ENCODE measurements at places on chromosomes 7 and 10. TPM values are rescaled to one million over a fixed set of nuclear protein-coding genes. Genes with fewer than 3 reads are reported as not detected.

SH2D4B gene
- polyA plus RNA-seq, result 0.03 TPM

CCDC3 gene
- 0.25 TPM for polyA plus RNA-seq

TECTB gene
- polyA plus RNA-seq, result not detected

HOXA7 gene
- polyA plus RNA-seq, result 3.8 TPM

OR2A1 gene
- polyA plus RNA-seq, result not detected

MNX1 gene
- polyA plus RNA-seq, result not detected

ITGA8 gene
- polyA plus RNA-seq, result not detected

PLAC9 gene
- polyA plus RNA-seq, result not detected

GIMAP6 gene
- polyA plus RNA-seq, result 0.09 TPM

GHITM gene
- 214 TPM for polyA plus RNA-seq

TMEM176B gene
- not detected for polyA plus RNA-seq

- no peaks in the 10 kb centered on the region for H3K4me1 ChIP-seq
- no peak for DNase-seq
- no peak overlapping the region for H3K4me3 ChIP-seq
- no peak overlapping the region for H3K27ac ChIP-seq
- no peaks in the 10 kb centered on the region for H3K27me3 ChIP-seq
Observed at GRCh38 chr10:73865107-73865458, 9.3 kb downstream of the CAMK2G start.

DNA sequence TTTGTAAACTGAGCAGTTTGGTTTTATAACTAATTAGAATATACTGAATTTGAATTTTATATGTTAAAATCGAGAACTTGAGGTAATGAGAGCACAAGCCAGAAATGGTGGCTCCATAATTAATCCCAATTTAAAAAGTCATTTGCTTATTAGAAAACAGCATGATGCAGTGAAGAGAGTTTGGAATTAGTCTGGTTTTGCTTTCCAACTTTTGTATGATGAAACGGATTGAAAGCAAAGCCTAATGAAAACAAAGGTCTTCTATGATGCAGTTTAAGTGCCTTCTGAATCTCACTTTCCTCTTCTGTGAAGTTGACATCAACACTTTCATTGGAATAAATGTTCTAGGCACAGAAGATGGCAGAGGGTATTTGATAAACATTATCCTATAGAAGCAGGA lies 89.4 kb downstream of the SORCS1 start:
- H3K27me3 ChIP-seq, result no peaks in the 10 kb centered on the region
- no peaks in the 10 kb centered on the region for H3K4me1 ChIP-seq
- H3K36me3 ChIP-seq, result no peaks in the 10 kb centered on the region

DNA sequence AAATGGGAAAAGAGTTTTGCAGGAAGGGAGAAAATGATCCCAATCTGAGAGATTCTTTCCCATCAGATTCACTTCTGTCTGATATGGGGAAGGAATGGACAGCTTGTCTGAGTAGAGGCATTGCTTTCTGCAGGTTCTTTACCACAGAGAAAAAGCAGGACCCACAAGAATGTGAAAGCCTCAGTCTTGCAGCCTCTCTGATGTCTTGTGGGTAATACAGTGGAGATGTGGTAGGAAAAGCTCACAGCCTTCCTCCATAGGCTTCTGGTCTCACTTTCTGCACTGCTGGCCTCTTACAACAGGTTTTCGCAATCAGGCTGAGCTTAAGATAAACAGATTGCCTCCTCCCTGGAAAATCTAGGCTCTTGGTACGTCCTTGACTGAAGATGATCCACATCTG lies 551 bp downstream of the IFIT1 start:
- peak overlapping the region; percentile 88 for H3K4me3 ChIP-seq
- peaks cover 14% of the 10 kb centered on the region for H3K4me1 ChIP-seq
- DNase-seq, result no peak
- no peaks in the 10 kb centered on the region for H3K27me3 ChIP-seq
- peak overlapping the region; percentile 4 for H3K27ac ChIP-seq
- peaks cover 1% of the 10 kb centered on the region for H3K36me3 ChIP-seq

DNA sequence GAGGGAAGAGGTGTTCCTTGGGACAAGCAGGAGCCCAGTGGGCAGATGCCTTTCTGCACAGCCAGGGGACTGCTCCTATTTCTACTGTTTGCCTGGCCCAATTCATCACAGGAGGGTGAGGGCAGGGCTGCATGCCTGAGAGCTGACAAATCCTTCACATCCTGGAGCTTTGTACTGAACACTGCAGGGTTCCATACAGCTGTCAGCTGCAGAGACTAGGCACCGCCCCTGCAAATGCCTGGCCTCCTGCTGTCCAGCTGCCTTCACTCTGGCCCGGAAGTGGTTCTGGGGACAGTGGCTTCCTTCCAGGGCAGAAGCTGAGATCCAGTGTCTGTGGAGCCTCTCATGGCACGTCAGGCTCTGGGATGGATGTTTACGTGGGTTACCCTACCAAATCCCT lies 470.7 kb downstream of the DNAJB6 start:
- no peak for DNase-seq
- no peak overlapping the region for H3K27ac ChIP-seq
- no peaks in the 10 kb centered on the region for H3K27me3 ChIP-seq
- no peaks in the 10 kb centered on the region for H3K4me1 ChIP-seq

GRCh38 chr10:77810446-77811335 lies 115.9 kb downstream of the DLG5 start:
- no peak overlapping the region for H3K27ac ChIP-seq
- H3K27me3 ChIP-seq, result no peaks in the 10 kb centered on the region
- H3K36me3 ChIP-seq, result peaks cover 40% of the 10 kb centered on the region
- DNase-seq, result no peak
- no peaks in the 10 kb centered on the region for H3K4me1 ChIP-seq
- H3K4me3 ChIP-seq, result no peak overlapping the region

DNA sequence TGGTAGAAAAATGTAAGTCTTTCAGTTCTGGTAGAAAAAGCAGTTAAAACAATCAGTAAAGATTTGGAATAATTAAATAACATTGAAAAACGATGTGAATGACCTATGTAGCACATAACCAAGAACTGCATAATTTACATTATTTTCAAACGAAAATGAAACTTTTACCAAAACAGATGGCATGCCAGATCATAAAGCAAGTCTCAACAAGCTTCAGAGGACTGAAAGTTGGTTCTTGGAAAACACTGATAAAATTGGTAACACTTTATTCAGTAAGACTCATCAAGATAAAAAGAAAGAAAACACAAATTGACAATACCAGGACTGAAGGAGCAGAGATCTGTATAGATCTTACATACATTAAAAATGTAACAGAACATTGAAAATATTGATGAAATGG lies 92.8 kb downstream of the VIPR2 start:
- no peak overlapping the region for H3K27ac ChIP-seq
- no peaks in the 10 kb centered on the region for H3K27me3 ChIP-seq
- no peak for DNase-seq
- no peaks in the 10 kb centered on the region for H3K4me1 ChIP-seq
- H3K4me3 ChIP-seq, result no peak overlapping the region
- no peaks in the 10 kb centered on the region for H3K36me3 ChIP-seq

DNA sequence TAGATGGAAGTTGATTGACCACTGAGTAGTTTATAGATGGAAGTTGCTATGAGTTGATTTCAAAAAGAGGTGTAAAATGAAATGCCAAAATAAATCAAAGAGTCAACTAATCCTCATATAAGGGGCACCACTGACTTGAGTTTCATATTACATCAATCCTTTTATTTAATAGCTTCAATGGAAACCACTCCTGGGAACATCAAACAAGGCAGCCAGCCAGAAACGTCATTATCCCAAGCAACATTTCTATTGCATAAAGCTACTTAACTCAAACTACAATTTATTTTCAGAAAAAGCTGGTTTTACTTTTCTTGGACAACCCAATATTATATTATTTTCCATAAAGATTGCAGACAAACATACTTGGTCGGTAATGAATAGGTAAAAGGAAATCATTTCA lies 162.1 kb downstream of the TSPAN12 start:
- no peak overlapping the region for H3K27ac ChIP-seq
- no peaks in the 10 kb centered on the region for H3K36me3 ChIP-seq
- DNase-seq, result no peak
- H3K27me3 ChIP-seq, result no peaks in the 10 kb centered on the region

GRCh38 chr10:22681301-22681700 lies 33.1 kb downstream of the PIP4K2A start:
- no peaks in the 10 kb centered on the region for H3K27me3 ChIP-seq
- no peaks in the 10 kb centered on the region for H3K36me3 ChIP-seq
- peak overlapping the region; percentile 25 for H3K27ac ChIP-seq
- DNase-seq, result no peak
- H3K4me3 ChIP-seq, result no peak overlapping the region
- peaks cover 40% of the 10 kb centered on the region for H3K4me1 ChIP-seq

DNA sequence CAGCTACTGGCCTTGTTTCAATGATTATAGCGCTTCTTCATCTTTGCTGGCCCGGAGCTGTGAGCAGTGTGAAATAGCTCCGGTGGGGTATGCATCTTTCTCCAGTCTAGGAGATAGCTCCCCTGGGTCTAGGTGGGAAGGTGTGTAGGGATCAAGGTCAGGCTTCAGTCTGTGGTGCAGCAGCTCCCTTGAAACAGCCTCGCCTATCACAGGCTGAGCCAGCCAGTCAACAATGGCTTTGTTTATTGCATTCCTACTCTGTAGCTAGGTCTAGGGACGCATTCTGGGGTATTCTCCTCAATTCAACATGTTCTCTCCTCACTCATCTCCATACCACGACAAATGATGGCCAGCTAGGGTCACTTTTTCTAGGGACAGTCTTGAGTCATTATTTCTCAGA lies 646.8 kb upstream of the IGFBP3 start:
- H3K27ac ChIP-seq, result peak overlapping the region; percentile 72
- H3K4me1 ChIP-seq, result peaks cover 37% of the 10 kb centered on the region
- H3K4me3 ChIP-seq, result no peak overlapping the region

DNA sequence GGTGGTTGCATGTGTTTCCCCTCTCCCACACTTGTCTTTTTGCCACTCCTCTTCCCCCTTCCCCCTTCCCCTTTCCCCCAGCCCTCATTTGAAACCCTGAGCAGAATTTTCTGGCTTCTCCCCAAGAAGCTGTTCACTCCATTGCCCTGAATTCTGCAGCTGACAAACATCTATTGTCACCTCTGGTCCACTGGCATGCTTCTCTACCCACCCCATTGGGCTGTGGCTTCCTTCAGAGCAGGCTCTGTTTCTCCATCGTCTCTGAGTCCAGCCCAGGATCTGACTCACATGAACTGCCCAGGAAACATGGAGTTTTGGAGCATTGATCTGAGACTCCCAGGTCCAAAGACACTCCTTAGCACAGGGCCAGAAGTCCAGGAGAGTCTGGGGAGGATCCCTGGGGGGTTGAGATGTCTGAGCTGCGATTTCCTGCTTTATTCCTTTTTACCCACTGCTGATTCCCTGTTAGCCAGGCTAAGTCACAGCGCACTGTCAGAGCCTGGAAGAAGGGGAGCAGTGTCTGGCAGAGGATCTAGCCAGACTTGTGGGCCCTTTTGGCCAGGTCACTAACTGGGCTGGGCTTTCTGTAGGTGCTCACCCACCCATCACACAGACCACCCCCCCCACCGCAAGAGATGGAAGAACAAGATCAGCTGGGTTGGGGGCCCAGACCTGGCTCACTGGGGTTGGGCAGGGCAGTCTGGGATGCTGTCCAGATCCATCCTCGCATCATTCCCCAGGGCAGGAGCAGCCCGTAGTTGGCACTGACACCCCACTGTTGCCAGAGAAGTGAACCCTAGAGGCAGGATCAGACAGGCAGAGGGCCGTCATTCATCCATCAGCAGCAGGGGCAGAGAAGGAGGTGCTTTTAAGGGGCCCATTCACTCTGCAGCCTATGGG lies 3.5 kb downstream of the CHAT start:
- H3K27ac ChIP-seq, result no peak overlapping the region
- H3K4me1 ChIP-seq, result peaks cover 2% of the 10 kb centered on the region
- H3K27me3 ChIP-seq, result peaks cover 67% of the 10 kb centered on the region
- H3K36me3 ChIP-seq, result no peaks in the 10 kb centered on the region
- no peak overlapping the region for H3K4me3 ChIP-seq

DNA sequence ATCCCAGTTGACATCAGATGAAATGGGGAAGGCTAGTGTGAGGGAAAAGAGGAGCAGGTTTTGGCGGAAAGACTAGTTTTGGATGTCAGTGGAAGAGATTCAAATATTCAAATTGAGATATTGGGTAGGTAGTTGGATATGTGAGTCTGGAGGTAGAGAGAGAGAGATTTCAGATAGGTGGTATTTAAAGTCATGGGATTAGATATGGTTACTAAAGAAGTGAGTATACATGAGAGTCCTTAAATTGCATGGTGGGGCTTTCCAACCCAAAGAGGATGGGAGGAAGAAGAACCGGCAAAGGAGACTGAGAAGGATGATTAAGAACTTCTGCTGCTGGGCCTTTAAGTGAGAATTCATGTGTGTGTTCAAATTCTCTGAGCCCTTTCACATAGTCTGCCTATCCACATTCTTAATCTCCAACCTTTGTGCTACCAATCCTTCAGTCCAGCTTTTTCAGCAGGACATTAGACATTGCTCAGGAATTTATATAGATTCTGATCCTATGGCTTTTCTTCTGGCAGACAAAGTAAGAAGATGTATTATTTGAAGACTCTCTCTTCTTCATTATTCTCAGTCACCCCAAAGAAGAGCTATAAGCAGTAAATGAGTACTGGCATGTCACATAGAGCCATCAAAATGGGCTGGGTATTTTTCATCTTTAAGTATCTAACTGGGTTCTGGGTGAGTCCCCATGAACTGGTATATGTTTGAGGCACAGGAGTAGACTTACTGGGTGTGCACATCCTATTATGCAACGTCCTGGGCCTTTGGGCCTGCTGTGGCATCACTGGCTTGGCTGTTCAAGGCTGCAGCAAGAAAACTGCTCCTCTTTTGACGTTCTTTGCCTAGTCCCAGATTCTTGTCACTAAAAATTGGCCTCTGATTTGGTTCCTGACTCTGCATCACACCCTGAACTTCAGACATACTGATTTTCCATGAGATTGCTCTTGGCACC lies 33.6 kb downstream of the ST7 start:
- peaks cover 11% of the 10 kb centered on the region for H3K4me1 ChIP-seq
- no peaks in the 10 kb centered on the region for H3K27me3 ChIP-seq
- H3K4me3 ChIP-seq, result no peak overlapping the region
- no peaks in the 10 kb centered on the region for H3K36me3 ChIP-seq

All from keratinocyte (primary cell).